ENCODE measurements at places on chromosomes 6 and 20.
A peak's percentile ranks its signal among the peaks of the same experiment; 100 is the strongest.

DNA sequence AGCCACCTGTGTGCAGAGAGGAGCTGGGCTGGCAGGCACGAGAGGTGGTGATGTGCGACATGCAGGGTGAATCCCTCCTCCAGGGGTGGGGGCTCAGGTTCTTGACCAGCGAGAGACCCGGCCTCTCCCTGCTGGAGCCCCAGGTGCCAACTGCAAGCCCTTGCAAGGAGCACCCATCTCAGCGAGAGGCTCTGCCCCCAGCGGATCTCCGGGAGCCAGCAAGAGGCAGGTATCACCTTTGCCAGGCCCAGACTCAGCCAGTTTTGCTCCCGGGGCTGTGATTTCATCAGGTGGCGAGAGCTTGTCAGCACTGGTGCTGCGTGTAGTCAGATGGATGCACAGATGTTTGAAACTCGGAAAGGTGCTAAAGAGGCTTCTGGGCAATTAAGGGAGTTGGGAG, 87.7 kb downstream of the TFAP2C start:
- DNase-seq: no peak

- DNase-seq: no peak
Measured at GRCh38 chr6:145863988-145864616, 49.5 kb upstream of the FBXO30 start.

- no peak for DNase-seq
Measured at GRCh38 chr6:160393891-160394653, 45.9 kb downstream of the SLC22A3 start.

GRCh38 chr6:148628251-148628650, 118.6 kb upstream of the UST start:
- no peak for DNase-seq

DNA sequence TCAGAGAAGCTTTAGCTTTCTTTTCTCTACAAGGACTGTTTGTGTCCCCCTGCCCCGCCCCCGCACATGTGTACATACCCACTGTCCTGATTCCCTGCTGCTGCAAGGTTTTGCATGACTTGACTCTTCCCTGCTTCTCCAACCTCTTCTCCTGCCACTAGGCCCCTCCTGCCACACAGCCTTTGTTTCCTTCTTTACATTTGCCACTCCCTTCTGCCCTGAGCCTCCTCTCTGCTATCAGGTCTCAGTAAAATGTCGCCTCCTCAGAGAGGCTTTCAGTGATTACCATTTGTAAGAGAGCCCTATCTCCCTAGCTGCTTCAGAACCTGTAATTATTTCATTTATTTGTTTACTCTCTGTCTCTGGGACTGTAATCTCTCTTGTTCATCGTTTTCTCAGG, 56.4 kb upstream of the VSTM2L start:
- no peak for DNase-seq

DNA sequence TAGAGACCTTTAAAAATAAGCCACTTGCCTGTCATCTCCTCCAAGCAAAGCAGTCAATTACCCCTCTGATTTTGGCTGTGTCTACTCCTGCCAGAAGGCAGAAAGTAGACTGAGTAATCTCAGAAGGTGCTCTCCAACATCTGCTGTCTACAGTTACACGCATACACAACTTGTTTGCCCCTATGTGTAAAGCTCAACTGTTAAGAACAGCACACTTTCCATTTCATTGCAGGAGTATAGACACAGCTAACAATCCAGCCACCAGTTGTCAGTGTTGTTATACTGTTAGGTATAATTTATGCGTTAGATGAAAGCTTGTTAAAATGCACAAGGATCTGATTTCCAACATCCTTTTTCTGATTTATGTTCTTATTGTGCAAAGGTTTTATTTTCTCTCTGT, 88.2 kb downstream of the SAMD3 start:
- peak; percentile 1 for DNase-seq

GRCh38 chr6:130098317-130098716, 79.9 kb downstream of the L3MBTL3 start:
- no peak for DNase-seq

DNA sequence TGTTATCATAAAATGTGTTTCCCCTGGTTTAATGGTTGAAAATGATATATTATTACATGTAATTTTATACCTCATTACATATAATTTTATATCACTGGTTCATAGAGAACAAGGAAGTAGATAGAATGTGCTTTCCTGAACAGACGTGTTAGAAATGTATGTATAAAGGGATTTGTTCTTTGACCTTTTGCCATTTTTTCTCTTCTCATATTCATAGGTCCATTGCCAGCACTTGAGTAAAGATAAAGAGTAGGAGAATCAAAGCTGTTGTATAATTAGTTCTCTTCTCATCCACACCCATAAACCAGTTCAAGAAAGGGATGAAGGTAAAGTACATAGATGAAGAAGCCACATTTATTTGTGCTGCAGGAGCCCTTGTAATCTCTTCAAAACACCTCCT, 46.7 kb downstream of the RNF217 start:
- no peak for DNase-seq

DNA sequence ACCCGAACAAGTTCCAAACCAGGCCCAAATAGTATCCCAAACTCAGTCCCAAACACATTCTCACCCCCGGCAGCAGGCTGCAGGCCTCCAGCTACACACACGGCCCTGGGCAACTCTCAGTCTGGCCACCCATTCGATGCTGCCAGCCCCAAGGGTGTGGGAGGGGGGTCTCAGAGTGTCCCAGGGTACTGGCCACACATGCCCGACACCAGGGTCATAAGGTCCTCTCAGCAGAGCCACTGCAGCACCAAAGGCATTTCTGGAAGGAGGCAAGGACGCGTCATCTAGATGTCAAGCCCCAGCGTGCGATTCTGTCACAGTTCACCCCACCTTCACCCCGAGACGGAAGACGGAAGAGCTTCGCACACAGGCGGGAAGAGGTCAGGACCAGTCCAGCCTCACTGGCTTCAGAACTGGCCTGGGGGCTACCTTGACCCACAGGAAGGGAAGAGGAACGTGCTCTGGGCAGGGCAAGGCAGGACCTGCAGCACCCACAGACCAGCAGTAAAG, 9.5 kb downstream of the MYL9 start:
- DNase-seq: peak; percentile 30

GRCh38 chr6:14200047-14200446, 82.5 kb downstream of the CD83 start:
- no peak for DNase-seq

- DNase-seq: peak; percentile 73
Measured at GRCh38 chr6:17725083-17725482, 18.4 kb upstream of the NUP153 start.

- DNase-seq: no peak
Measured at GRCh38 chr6:104638841-104639290, 220.9 kb downstream of the HACE1 start.

DNA sequence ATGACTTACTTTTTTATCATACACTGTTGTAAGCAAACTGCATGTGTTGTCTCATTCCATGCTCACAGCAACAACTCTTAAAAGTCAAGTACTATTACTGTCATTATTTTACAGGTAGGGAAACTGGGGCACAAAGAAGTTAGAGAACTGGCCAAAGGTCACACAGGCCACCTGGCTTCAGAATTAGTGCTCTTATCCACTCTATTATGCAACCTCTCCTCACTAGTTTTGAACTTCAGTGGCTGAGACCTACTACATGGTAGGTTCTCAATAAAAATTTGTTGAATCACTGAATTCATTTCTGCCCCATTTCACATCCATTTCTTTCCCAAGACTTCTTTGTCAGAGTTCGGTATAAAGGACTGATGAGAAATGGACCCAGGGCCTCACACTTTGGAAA, 2.3 kb upstream of the BTN3A3 start:
- no peak for DNase-seq

GRCh38 chr6:135353113-135353512, 144.4 kb downstream of the AHI1 start:
- no peak for DNase-seq

- no peak for DNase-seq
Measured at GRCh38 chr20:56259948-56260347, 11.4 kb downstream of the MC3R start.

DNA sequence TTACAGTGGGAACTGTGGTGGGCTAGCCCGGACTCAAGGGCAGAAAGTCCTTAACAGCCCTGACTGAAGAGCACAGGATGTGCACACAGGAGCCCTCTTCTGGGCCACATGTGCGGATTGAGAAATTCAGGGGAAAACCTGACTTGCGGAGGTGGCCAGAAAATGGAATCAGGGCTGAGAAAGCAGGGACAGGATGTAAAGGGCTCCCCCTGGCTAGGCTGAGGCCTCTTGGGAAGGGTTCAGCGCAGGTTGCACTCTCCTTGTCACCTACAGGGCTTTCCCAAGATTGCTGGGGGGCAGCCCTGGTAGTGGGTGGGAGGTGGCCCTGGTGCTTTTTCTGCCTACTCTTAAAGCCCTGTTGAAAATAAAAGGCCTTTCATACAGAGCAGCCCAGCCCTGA, 251.2 kb downstream of the SLC24A3 start:
- no peak for DNase-seq

DNA sequence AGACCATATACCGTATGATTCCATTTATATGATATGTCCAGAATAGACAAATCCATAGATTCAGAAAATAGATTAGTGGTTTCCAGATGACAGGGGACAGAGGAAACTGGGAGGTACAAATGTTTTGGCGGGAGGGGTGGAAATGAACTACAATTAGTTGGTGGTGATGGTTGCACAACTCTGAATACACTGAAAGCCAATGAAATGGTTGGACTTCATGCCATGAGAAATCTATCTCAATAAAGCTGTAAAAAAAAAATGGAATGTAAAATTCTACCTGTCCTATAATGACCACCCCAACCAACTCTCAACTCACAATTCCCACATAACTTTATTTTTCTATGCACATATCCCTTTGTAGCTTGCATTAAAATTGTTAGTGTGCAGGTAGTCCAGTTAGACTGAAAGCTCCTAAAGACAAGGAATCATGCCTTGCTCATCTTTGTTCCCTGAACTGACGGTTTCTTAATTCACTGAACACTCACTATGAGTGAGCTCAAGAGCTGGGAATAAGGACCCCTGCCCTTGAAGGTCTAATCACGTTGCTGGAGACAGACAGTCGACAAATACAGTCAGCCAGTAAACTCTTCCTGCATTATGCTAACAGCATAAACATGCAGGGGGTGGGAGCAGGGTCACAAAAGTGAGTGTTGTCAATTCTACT, 1.4 kb downstream of the DCDC2 start:
- no peak for DNase-seq

DNA sequence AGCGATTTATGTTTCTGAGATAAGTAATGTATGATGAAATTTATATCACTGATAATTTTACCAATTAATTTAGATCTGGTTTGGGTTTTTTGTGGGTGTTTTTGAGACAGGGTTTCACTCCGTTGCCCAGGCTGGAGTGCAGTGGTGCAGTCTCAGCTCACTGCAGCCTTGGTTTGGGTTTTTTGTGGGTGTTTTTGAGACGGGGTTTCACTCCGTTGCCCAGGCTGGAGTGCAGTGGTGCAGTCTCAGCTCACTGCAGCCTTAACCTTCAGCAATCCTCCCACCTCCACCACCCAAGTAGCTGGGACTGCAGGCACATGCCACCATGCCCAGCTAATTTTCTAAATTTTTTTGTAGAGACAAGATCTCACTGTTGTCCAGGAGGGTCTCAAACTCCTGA, 13.0 kb downstream of the MRS2 start:
- no peak for DNase-seq

DNA sequence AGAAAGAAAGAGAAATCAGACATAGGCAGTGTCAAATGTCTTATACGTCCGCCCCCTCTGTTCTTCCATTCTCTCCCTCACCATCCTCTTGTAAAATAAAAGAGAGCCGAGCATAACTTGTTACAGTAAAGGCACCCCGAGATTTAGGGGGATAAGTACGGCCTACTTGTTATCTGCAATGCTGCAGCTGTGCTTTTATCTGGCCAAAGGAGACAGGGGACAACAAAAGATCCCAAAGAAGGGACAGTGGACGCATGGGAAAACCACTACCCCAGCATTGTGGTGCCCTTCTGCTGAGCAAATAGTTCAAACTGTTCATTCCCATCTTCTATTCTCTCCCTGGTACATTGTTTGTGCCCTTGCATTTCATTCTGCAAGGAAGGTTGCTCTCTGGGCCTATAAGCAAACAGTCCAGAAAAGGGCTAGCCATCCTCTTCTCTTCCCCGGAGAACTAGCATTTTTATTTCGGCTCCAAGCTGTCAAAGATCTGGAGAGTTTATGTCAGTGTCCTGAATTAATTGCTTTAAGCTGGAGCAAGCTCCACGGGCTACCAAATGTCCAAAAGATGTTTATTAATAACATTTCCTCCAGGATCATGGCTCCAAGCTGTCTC, 22.3 kb downstream of the FOXA2 start:
- no peak for DNase-seq

GRCh38 chr6:3273707-3274521, 15.2 kb downstream of the PSMG4 start:
- no peak for DNase-seq
